ENCODE measurements at places on chromosomes 6 and 20. TPM values are rescaled to one million over a fixed set of nuclear protein-coding genes. Genes with fewer than 3 reads are reported as not detected.

DNA sequence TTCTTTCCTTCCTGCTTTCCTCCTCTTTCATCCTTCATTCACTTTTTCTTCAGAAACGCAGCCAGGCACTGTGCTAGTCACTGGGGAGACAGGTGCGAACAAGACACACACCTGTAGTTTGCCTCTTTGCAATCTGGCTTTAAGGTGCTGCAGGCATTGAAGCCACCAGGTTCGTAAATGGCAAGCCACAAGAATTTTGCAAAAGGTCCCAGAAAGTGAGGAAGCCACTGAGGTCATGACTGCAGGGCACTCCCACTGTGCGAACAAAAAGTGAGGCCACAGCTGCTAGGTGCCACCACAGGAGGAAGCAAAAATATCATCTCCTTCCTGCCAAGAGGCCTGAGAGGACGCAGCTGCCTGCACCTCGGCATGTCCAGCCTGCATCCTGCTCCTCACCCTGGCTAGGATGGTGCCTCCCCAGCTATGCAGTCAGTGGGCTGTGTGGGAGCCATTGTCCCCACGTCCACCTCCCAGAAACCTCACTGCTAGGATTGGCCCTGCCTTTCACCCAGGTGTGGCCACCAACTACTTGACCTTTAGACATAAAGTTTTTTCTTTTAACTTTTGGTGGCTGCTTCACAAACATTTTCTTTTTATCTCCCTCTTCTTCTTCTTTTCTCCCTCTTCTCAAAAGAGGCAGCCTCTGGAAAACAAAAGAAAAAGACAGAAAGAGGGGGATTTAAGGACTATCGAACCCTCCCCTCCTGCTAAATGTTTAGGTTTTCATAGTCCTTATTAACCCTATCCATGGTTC, 230.8 kb downstream of the BCAS1 start:
- H3K27me3 ChIP-seq, result no peaks in the 10 kb centered on the region
- DNase-seq, result peak; percentile 67
- H3K4me1 ChIP-seq, result peaks cover 7% of the 10 kb centered on the region
- no peak overlapping the region for H3K4me3 ChIP-seq

The TTLL9 gene
- 0.52 TPM for total RNA-seq

GRCh38 chr6:15966000-15966520, 162.8 kb upstream of the MYLIP start:
- no peaks in the 10 kb centered on the region for H3K4me1 ChIP-seq
- H3K27ac ChIP-seq, result no peak overlapping the region

GRCh38 chr6:34836451-34836850, 44.6 kb downstream of the BLTP3A start:
- no peak overlapping the region for H3K27ac ChIP-seq
- no peaks in the 10 kb centered on the region for H3K4me1 ChIP-seq
- DNase-seq, result no peak
- peaks cover 14% of the 10 kb centered on the region for H3K36me3 ChIP-seq
- H3K4me3 ChIP-seq, result no peak overlapping the region
- no peaks in the 10 kb centered on the region for H3K27me3 ChIP-seq

GRCh38 chr6:83707829-83708545, 914 bp downstream of the SNAP91 start:
- H3K27ac ChIP-seq, result no peak overlapping the region
- no peaks in the 10 kb centered on the region for H3K27me3 ChIP-seq
- peaks cover 18% of the 10 kb centered on the region for H3K4me1 ChIP-seq
- peak; percentile 13 for DNase-seq

- no peak overlapping the region for H3K27ac ChIP-seq
- H3K36me3 ChIP-seq, result no peaks in the 10 kb centered on the region
- DNase-seq, result no peak
- peaks cover 4% of the 10 kb centered on the region for H3K4me1 ChIP-seq
- H3K4me3 ChIP-seq, result no peak overlapping the region
Measured at GRCh38 chr6:135996668-135997067, 145.2 kb downstream of the PDE7B start.

DNA sequence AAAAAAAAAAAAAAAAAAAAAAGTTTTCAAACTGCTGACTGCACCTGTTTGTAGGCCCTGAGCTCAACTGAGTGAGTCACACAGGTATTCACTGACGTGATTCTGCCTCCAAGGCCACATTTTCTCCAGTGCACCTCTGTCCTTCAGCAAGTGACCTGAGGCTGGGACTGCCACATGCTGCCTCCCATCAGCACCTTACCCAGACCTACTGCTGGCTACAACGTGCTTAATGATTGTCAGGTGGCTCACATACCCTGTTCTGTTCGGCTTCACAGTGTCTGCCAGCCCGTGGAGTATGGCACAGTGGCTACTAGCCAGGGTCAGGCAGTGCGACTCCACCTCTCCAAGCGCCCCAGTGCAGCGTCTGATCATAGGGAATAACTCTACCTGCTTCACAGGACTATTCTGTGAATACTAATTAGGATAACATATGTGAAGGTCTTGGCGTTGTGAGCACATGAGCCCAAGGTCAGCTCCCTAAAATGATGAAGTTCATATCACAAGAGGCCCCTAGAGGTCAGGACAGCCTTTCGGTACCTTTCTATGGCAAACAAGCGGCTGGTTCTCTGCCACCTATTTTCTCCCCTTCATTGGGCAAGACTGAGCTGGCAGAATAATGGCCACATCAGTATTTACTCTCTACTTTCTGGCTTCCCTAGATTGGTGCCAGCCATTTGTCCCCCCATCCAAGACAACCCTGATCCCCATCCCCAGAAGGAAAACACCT, 28.1 kb downstream of the RIPOR3 start:
- H3K27ac ChIP-seq, result peak overlapping the region; percentile 96

DNA sequence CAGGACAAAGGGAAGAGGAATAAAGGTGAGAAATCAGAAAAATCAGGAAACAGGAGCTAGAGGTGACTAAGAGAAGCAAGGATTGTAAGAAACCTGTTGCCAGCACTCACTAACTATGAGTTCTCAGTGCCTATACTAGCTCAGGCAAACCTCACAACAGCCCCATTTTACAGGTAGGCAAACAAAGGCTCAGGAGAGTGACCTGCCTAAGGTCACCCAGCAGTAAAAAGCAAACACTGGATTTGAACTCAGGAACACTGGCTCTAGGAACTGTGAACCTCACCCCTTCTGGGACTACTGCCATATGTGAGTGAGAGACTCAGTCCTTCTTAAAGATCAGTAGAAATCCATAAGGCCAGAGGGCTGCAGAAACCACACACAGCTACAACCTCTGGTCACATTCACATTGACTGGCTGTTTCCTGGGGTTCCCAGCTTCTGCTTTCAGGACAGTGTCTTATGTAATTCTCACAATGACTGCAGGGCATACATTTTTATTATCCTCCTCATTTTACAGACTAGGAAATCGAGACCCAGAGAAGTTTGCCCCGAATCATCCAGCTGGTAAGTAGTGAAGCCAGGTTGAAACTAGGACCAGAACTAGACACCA, 80.7 kb upstream of the MAFB start:
- H3K4me1 ChIP-seq, result no peaks in the 10 kb centered on the region
- H3K4me3 ChIP-seq, result no peak overlapping the region
- no peaks in the 10 kb centered on the region for H3K36me3 ChIP-seq
- DNase-seq, result peak; percentile 38
- no peak overlapping the region for H3K27ac ChIP-seq

GRCh38 chr20:54015496-54015895, 54.9 kb downstream of the BCAS1 start:
- no peak overlapping the region for H3K4me3 ChIP-seq
- DNase-seq, result no peak
- no peak overlapping the region for H3K27ac ChIP-seq
- no peaks in the 10 kb centered on the region for H3K27me3 ChIP-seq
- no peaks in the 10 kb centered on the region for H3K36me3 ChIP-seq

DNA sequence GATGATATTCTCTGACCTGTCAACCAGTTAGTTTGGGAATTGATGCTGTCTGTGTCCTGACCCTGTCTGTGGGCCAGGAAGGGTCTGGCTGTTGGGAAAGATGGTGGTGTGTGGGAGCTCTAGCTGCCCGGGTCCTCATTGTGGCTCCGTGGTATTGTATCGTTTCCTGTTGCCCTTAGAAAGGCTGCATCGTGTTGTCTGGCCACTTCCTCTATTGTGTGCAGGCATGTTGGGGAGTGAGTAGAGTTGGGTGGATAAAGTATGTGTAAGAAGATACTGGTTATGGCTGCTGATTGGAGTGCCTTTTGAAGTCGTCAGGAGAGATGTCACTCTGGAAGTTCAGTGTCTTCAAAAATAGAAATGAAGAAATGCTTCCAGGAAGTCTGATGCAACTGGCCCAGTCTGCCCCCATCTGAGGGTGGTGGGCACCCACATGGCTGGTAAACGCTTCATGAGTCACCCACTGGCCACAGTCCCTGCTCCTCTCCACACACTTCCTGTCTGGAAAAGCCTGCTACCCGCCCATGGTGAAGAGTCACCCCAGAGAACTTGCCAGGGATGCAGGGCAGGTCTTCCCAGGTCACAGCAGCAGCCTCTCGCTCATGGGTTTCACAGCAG, 27.9 kb downstream of the PPARD start:
- peaks cover 6% of the 10 kb centered on the region for H3K4me1 ChIP-seq
- H3K36me3 ChIP-seq, result no peaks in the 10 kb centered on the region
- DNase-seq, result peak; percentile 26

DNA sequence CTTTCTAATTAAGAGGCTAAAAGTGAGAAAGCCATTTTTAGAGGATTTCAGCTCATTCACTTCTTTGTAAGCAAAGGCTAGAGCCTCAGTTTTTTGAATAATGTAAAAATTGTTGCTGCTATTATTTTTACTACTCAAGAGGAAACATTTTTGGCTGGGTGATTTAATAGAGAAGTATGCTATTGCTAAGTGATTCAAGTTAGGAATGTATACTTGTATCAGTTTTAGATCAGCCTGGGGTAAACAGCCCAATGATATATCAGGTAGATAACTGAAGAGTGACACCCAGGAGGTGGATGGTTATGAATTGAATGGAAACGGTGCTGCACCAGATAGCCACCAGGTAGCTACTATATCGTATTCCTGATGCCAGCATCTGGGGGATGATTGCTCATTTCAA, 9.2 kb downstream of the QKI start:
- H3K36me3 ChIP-seq, result no peaks in the 10 kb centered on the region
- H3K27me3 ChIP-seq, result no peaks in the 10 kb centered on the region
- H3K27ac ChIP-seq, result no peak overlapping the region
- DNase-seq, result no peak

DNA sequence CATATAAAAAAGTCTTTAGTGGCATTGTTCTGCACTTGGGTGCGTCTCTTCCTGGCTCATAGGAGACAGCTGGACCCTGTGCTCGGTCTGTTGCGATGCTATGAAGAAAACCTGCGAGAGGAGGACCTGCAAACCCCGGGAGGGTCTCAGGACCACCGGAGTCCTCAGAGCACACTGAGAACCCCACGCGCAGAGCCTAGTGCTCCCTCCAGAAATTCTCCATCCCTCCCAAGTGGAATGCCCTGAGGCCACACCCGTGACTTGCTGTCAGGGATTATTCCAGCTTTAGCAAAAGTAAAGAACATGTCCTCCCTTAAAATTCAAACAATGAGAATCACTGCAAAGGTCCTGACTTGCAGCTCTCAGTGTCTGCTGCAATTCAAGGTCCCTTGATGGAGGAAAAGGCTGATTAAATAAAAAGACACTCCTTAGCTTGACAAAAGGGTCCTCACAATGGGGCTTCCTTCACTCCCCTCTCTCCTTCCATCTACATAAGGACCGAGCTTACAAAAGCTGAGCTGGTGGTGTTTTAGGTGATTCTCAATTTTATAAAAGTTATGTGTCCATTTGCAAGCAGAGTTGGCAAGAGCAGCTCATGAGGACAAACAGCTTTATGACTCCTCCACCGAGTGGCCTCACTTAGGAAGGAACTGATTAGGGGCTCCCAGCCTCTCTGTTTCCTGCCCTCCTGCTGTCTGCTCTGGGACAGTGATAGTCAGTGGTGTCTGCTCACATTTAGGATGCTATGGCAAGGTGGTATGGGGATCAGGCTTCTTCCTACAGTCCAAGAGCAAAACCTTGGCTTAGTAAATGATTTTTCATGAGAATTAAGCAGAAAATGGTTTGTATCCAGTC, 97.0 kb downstream of the RAMACL start:
- H3K4me3 ChIP-seq, result no peak overlapping the region
- DNase-seq, result no peak
- no peaks in the 10 kb centered on the region for H3K4me1 ChIP-seq
- H3K27ac ChIP-seq, result no peak overlapping the region
- H3K36me3 ChIP-seq, result no peaks in the 10 kb centered on the region

DNA sequence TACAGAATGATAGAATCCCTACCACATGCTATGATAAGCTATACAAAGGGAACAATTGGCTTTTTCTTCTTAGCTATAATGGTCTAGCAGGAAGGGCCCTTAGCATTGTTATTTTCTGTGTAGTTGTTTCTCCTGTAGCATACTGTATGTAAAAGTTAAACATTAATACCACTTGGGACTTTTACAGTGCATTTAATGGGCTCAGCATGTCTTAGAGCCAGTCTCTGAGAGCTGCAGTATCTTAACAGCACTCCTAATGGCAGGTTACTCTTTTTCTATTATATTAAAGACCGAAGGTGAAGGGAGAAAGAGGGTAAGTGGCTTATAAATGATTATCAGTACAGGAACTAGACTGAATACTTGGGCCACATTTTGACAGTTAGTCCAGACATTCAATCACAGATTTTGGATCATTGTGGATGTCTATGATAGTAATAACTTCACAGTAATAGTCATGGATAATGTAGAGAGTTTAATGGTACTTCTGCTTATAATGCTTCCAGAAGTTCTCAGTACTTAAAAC, 290.7 kb downstream of the PHF3 start:
- no peaks in the 10 kb centered on the region for H3K27me3 ChIP-seq
- no peak overlapping the region for H3K4me3 ChIP-seq
- H3K4me1 ChIP-seq, result peaks cover 6% of the 10 kb centered on the region
- no peak overlapping the region for H3K27ac ChIP-seq
- DNase-seq, result no peak

DNA sequence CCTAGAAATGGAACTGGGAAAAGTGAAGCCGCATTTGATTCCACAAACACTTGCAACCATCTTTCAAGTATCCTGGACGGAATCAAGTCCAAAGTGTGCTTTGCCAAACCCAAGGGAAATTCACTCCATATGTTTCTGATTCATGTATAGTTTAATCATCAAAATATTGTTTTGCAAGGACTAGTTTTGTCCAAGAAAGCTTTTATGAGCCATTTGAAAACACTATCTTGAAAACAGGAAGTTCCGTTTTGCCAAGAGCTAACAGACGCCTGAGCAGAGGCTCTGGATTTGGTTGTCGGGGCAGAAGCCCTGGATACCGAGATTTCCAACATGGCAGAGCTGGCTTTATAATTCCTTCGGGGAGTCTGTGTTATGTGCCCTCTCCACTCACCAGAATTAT, 251.1 kb downstream of the PHACTR1 start:
- H3K27me3 ChIP-seq, result no peaks in the 10 kb centered on the region
- DNase-seq, result no peak
- H3K4me1 ChIP-seq, result peaks cover 4% of the 10 kb centered on the region
- no peaks in the 10 kb centered on the region for H3K36me3 ChIP-seq

DNA sequence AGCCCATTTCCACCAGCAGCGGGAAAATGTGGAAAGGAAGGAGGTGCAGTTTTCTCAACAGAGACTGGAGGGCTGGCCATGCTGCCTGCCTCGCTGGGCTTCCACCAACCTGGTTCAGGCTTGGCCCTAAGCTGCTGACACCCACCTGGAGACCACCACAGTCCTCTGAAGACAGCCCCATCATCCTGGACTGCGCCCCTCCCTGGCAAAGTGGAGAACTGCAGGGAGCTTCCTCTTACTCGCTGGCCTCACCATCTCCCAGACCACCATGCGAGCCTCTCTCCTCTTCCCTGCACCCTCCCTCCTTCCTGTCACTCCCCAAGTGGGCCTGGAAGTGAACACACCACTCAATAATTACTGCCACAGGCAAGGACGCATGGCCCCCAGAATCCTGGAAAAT, 71.5 kb downstream of the PSMG4 start:
- H3K27me3 ChIP-seq, result no peaks in the 10 kb centered on the region
- no peak overlapping the region for H3K4me3 ChIP-seq
- H3K4me1 ChIP-seq, result peaks cover 86% of the 10 kb centered on the region
- no peaks in the 10 kb centered on the region for H3K36me3 ChIP-seq

Measured in body of pancreas (tissue), 4 donors.